Liver (tissue), 10 donors: ENCODE measurements at places on chromosomes 2 and 18. TPM values are rescaled to one million over a fixed set of nuclear protein-coding genes. Genes with fewer than 3 reads are reported as not detected.

Gene PARD6G
- total RNA-seq: 2.4 TPM

Gene TMEM247
- total RNA-seq: not detected

Gene SCN3A
- 1.0 TPM for total RNA-seq

- DNase-seq: no peak
Measured at GRCh38 chr2:113851640-113852039, 38.2 kb upstream of the ACTR3 start.

- no peak for DNase-seq
Measured at GRCh38 chr2:24332791-24333540, 27.4 kb downstream of the ITSN2 start.

DNA sequence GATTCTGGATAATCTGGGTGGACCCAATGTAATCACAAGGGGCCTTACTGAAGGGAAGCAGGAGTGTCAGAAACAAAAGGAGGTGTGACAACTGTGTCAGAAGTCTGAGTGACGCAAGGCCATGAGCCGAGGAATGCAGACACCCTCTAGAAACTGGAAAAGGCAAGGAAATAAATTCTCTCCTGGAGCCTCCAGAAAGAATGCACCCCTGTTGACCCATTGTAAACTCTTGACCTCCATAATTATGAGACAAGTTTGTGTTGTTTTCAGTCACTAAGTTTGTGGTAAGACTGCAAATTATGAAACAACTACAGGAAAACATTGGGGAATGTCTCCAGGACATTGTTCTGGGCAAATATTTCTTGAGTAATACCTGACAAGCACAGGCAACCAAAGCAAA is 47.3 kb upstream of the B3GNT7 start:
- no peak for DNase-seq
